ENCODE measurements at places on chromosomes 2 and 18.

DNA sequence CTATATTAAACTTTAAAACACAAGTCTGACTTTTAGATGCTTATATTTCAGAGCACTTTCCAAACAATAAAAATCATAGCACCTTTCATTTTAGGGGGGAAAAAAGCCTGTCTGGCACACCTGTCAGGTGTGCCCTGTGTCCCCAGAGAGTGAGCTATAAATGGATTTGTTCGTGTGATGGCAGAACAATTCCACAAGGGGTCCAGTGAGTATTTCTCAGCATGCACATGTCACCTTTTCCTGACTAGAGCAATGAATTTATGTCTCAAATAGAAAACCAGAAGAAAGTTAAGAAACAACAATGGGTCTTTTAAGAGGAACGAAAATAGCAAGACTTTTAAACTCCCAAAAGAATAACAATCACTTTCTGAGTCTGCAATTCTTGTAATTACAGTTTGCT, 55.9 kb downstream of the ACVR1C start:
- no peak for DNase-seq

- no peak for DNase-seq
Measured at GRCh38 chr2:74037379-74037860, 52.7 kb downstream of the TET3 start.

DNA sequence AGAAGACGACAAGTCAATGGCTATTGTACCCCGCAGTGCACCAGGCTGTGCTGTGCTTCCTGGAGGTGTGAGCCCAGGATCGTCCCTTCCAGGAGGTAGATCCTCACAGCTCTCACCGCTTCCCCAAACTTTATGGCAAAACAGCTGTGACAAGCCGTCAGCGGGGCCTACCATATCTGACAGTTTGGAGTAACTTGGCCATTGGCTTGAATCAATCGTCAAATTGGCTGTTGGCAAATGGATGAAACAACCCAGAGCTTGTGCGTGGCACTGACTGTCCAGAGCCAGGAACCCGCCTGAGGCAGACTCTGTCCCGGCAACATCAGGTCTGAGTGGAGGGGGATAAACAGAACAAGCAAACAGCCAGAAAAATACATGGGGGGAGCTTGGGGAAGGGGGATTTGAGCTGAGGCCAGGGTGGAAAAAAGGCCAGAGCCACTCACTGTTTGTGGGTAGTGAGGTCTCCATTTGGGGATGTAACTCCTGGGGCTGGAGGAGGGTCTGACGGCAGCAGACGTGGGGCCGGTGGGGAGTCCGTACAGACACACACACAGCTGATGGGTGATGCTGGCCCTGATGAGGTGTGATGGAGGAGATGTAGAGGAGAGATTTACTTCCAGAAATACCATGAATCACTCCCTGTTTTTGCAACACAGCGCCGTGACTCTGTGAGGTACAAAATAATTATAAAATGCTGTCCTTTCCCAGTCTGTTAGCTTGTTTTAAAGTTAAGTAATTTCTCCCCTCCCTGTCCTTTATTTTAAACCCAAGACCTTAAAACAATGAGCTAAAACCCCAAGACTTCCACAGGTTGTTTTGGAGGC, 174.8 kb downstream of the TWIST2 start:
- no peak for DNase-seq

GRCh38 chr2:98899041-98899702, 36.9 kb downstream of the CRACDL start:
- DNase-seq = no peak

GRCh38 chr2:38462121-38462661, 85.1 kb upstream of the ATL2 start:
- DNase-seq = no peak

DNA sequence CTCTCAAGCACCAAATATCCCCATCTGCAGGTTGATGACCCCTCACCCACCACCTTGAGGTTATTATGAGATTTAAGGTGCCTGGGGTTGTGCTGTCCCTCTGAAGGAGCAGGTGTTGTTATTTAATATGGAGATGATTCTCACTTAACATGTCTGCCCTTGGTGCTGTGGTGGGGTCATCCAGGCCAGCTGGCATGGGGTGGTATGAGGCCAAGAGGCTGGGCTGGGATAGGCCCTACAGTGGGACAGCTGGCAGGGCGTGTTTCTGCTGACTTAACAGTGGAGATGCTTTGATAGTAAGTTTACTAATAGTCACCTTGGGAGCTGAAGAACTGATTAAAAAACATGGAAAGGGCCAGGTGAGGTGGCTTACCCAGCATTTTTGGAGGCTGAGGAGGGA, 22.4 kb downstream of the SERPINB12 start:
- DNase-seq = no peak

DNA sequence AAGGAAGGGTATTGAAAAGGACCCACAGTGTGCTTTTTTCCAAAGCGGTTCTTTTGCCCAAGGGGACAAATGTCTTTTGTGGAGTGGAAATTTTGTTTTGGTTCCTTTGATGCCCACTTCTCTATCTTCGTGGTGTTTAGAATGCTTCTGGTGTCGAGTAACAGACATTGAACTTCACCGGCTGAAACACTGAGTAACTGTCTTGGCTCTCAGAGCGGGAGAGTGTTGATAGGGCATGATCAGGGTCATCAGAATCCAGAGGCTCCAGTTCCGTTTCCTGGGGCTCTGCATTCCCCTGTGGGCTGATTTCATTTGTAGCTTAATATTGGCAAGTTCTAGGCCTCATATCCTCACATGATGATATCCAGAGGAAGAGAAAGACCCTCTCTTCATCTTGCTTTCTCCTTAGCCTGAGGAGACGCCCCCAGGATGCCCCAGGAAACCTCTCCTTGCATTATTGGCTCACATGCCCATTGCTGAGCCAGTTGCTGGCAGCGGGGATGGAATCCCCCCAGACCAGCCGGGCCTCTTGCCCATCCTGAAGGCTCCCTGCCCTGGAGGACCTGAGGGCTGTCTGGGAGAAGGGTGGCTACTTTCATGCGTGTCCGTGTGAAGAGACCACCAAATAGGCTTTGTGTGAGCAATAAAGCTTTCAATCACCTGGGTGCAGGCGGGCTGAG, 27.9 kb upstream of the AGFG1 start:
- DNase-seq = no peak

DNA sequence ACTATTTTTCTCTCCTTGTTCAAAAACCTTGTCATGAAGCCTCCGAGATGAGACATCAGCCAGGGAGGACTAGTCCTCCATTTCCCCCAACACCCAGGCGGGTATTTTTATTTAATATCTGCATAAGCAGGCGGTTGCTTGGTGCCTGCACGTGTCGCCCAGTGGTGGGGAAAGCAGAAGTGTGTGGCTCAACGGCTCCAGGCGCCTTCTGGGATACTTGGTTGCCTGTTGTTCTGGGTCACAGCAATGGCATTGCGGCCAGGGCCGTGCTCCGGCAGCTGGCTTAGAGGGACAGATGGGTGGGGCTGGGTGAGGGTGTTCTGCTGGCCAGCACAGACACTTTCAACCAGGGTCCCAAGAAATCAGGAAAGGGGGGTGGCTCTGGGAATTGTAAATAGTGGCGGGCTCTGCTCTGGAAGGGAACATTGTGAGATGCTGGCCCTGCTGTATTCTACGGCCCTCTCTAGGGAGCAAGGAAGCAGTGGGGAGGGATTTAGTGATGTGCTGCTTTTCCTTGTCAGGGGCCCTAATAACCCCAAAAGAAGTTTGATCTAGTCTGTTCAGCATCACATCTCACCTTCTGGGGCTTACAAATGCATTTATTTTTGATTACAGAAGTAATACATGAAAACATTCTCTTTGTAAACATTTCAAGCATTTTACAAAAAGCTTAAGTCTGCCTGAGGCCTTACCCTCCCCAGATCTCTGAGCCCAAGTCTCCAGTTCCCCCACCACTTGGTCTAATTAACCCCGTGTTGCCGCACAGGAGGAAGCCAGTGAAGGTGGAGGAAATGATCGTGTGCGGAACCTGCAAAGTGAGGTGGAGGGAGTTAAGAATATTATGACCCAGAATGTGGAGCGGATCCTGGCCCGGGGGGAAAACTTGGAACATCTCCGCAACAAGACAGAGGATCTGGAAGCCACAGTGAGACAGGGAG, 1.1 kb downstream of the VAMP8 start:
- no peak for DNase-seq

- DNase-seq = peak; percentile 6
Measured at GRCh38 chr2:231227310-231228162, 29.1 kb downstream of the ARMC9 start.

- DNase-seq = no peak
Measured at GRCh38 chr2:43139501-43139900, 86.9 kb downstream of the ZFP36L2 start.

- DNase-seq = no peak
Measured at GRCh38 chr2:16475586-16475985, 190.0 kb downstream of the CYRIA start.

GRCh38 chr2:118148133-118148532, 59.9 kb downstream of the INSIG2 start:
- DNase-seq = no peak

- no peak for DNase-seq
Measured at GRCh38 chr2:188978291-188979081, 4.3 kb downstream of the COL3A1 start.

DNA sequence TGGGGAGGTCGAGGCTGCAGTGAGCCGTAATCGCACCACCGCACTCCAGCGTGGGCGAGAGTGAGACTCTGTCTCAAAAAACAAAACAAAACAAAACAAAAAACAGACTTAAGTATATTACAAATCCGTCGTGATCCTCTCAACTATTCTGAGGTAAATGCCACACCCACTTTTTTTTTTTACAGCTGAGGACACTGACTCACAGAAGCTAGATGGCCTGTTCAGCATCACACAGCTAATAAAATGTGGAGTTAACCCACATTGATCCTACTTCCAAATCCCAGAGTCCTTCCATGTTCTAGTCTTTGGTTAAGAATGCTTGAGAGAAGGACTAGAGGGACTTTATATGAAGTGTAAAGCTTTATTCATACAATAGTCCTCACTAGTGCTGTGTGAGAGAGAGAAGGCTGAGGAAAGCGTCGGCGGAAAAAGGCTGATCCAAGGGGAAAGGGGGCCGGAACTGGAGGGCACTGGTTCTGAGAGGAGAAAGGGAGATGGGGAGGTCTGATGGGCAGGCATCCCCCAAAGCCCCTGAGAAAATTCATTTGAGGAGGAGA, 627 bp downstream of the RNF25 start:
- DNase-seq = no peak

- no peak for DNase-seq
Measured at GRCh38 chr2:86758405-86758804, 32.3 kb downstream of the CD8A start.

- DNase-seq = no peak
Measured at GRCh38 chr18:8611916-8612576, 2.8 kb downstream of the RAB12 start.

- no peak for DNase-seq
Measured at GRCh38 chr2:142875652-142876051, 1.8 kb upstream of the KYNU start.

DNA sequence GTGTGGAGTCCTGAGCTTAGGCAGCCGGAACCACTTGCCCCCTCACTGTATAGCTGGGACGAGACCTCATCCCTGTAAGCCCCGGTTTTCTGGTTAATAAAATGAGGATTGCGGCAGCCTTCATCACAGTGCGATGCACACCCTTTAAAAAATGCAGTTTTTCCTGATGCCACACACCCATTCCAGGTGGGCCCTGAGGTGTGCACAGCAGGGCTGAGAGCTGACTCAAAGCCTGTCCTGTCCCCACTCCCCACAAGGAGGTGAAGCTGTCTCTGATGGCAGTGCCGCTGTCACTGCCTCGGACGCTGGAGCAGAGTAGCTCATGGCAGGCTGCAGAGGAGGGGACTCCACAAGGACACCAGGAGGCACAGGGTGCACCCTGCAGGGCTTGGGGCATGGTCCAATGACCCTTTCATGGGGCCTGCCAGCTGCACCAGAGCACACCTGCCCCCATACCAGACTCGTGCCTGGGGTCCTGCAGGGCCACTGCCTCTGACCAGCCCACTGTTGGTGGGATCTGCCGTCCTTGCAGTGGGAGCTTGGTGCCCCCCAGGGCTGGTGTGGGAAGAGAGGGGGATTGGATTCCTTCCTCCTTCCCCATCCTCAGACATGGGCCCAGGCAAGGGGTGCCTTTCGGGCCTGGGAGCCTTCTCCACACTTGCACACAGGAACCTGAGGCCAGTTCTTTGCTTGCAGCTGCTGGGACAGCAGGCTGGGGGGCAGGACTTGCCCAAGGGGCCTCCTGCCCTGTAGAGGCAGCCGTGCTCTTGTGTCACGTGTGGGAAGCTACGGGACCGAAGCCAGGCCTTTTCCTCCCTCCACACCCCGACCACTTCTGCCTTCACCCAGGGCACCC, 22.8 kb downstream of the GPC1 start:
- no peak for DNase-seq

DNA sequence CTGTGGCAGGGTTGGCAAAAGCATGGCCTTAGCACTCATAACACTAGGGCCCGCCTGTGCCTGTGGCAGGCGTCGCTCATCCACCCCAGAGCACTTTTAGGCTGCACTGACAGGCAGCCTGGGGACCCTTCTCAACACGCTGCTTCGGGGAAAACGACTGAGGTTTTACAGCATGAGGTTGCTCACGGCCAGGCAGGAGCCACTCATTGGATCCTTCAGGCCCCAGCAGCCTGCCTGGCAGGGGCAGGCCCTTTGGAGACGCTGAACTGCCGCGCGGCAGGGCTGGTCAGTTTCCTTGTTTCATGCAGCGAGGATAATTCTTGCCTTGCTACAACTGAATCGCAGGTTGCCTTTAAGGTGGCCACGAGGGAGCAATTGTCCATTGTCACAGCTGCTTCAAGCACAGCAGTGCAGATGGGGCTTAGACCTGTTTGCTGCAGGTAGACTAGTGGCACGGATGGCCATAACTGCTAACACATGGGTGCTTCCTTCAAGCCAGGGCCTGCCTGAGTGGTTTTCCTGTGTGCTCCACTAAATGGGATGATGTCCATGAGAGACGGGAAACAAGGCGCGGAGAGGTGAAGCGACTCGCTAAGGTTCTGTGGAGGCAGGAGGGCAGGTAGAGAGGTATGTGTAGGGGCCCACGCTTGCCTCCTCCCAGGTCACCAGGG, 49.9 kb upstream of the HS6ST1 start:
- no peak for DNase-seq

GRCh38 chr2:45261746-45262145, 252.5 kb upstream of the SIX2 start:
- no peak for DNase-seq

DNA sequence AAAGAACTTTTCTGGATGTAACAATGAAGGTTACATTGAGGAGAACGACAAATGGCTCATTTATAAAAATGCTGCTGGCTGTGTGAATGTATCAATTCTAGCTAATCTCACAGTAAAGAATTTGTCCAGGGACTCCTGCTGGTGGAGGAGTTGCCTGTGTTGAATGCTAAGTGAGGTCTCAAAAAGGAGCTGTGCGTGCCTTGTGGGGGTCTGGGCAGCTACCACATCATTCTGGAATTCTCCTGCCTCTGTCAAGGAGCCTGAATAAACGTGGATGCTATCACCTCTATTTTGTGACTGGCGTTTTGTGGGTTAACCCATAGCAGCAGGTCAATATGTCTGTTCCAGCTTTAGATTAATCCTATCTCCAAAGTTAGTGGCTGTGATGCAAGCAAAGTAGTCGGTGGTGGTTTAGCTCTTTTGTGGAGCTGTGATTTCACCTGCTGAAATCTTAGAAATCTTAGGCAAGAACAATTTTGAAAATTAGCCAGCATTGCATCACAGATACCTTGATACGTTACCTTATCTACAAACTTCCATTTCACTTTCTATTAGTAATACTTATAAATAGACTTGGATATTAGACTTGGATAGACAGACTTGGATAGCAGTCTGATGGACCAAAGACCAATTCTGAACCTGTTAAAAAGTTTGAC, 96.8 kb downstream of the MTCL1 start:
- DNase-seq = no peak
